ENCODE measurements at places on chromosomes 12 and 14.

GRCh38 chr12:84803661-84804060 is 108.9 kb downstream of the SLC6A15 start:
- no peak for DNase-seq

- DNase-seq: peak; percentile 24
These were observed at the start of gene CLMN for GRCh38 chr14:95319312-95320077. Gene CLMN, minus strand, starts transcription at chr14:95319908. Its CDS starts 116 bp downstream, at chr14:95319792.

DNA sequence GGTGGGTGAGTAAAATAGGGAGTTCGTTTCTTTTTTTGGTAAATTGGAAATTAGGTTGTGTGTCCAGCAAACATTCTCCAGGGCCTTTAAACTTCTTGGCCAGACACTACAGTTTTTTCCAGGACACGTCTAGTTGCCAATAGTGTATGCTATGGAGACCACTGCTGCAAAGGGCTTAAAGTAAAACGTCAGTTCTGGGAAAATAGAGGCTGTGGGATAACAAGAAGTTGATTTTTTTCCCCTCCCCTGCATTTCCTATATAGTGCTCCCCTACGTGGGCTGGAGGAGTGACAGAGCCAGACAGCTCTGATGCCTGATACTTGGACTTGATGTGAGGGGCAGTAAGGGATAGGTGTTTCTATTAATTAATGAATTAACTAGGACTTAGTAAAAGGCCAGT is 2.4 kb downstream of the ACVR1B start:
- no peak for DNase-seq

GRCh38 chr12:6647083-6647604 is at the start of gene ACRBP:
Gene ACRBP, minus strand, starts transcription at chr12:6647432. Its CDS starts 66 bp downstream, at chr12:6647366.
- peak; percentile 22 for DNase-seq

GRCh38 chr14:91968280-91968679 is 20.8 kb upstream of the FBLN5 start:
- no peak for DNase-seq

GRCh38 chr12:124024776-124025175 is 51.8 kb downstream of the ZNF664 start:
- no peak for DNase-seq
